ENCODE measurements at places on chromosomes 16 and 17.

DNA sequence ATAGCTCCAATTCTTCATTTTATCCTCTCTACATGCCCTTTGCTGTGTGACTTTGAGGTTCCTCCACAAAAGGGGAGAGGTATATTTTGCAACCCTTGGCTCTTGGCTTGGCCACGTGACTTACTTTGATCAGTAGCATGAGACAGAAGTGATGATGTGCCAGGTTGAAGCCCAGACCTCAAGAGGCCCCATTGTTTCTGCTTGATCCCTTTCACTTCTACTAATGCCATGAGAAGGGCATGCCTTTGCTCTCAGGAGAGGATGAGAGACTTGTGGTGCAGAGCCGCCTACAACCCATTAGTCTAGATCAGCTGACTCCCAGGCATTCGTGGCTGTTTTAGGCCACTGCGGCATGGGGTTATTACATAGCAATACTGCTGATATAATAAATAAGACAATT lies 356.2 kb upstream of the SALL1 start:
- no peak for DNase-seq

GRCh38 chr17:38712593-38712992 lies 7.5 kb downstream of the MLLT6 start:
- DNase-seq: no peak

DNA sequence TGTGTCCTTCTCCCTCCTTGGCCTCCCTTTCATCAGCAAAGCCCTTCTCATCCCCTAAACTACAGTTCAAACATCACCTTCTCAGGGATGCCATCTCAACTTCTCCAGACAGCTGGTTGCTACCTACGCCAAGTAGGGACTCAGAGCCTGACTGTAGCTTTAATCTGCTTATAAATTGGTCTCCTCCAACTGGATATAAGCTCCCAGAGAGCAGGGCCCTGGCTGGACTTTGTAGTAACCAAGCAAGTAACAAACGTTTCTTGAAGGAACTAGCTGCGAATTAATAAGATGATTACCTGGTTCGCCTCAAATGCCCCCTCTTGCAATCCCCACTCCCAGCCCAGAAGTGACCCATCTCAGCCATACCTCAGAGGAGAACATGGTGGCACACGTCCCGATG lies 17.5 kb upstream of the KLHL11 start:
- DNase-seq: no peak

DNA sequence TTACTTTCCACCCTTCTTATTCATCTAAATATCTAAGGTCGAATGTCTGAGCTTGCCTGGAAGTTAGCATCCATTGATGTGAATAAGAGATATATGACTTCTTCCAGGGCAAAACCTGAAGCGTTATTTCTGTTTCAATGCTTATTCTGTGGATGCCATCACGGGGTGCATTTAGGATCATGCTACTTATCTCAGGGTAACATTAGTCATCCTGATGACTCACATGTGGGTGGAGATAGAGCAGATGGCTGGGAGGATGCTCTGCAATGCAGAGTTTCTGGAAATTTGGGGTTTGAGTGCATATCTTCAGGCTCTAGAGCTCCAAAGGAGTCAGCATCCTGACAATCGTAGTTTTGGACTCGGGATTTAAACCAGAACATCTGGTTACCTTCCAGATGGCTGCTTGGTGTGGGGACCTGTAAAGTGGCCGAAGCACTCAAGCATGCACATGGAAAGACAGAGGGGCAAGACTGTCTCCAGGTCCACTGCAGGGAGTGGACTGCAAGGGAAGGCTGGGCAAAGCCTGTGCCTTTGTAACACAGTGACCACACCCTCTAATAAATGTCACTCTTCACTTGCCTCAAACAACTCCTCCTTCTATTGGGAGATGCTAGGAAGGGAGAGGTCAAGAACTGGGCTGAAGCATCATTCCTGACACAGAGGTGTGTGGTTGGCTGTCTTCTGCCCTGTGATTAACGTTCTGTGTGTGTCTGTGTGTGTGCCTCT lies 175.2 kb upstream of the SALL1 start:
- DNase-seq: no peak

- DNase-seq: no peak
Observed at GRCh38 chr17:48748718-48749566, 20.4 kb upstream of the HOXB13 start.
